Thyroid gland (tissue), 4 donors: ENCODE measurements at places on chromosomes 13 and 19.

- DNase-seq = no peak
Measured at GRCh38 chr13:82800391-82800790, 1081.9 kb downstream of the SLITRK1 start.

DNA sequence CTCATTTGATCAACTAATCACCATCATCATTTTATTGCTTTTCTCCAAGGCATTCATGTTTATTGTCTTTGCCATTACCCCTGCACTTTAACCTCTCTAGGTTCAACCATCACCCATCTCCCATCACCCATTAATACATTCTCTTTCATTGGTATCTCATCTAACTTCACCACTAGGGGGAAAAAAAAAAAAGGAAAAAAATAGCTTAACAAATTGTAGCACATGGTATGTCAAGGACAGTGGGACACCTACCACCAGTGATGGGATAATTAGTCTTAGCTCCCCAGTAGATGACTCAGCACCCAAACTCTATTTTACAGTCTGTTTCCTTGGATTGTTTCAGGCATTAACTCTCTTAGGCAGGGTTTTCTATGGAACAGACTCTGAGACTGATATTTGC lies 1770.2 kb upstream of the MIR17HG start:
- DNase-seq = no peak

GRCh38 chr13:93744033-93744432 lies 517.4 kb downstream of the GPC6 start:
- no peak for DNase-seq

DNA sequence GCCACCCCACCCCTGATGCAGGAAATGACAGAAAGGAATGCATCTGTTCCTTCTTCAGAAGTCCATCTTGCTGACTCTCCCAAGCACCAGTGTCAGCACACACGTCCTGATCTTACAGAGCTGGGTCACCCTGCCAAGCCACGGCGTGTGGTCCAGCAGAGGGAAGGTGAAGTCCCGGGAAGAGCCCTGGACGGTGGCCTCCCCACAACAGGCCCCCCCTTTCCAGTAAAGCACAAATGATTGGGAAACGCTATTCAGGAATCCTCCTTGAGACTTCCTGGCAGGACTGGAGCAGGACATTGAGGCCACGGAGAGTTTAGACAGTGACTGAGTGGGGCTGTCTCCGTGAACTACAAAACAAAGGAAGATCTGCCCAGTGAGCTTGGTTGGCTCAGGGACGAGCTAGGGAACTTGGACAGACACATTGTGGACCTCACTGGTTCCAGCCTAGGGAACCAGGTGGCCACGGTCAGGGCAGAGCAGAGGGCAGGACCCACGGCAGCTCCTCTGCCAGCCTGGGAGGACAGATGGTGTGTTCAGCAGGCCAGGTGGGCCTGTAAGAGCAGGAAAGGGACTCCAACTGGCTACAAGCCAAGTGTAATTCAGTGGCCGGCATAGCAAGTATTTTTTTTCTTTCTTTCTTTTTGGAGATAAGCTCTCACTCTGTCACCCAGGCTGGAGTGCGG lies 41.7 kb downstream of the ELL start:
- peak; percentile 46 for DNase-seq

- DNase-seq = no peak
Measured at GRCh38 chr19:2345076-2345475, 15.0 kb upstream of the TMPRSS9 start.

GRCh38 chr13:30151388-30151787 lies 156.0 kb downstream of the KATNAL1 start:
- no peak for DNase-seq

DNA sequence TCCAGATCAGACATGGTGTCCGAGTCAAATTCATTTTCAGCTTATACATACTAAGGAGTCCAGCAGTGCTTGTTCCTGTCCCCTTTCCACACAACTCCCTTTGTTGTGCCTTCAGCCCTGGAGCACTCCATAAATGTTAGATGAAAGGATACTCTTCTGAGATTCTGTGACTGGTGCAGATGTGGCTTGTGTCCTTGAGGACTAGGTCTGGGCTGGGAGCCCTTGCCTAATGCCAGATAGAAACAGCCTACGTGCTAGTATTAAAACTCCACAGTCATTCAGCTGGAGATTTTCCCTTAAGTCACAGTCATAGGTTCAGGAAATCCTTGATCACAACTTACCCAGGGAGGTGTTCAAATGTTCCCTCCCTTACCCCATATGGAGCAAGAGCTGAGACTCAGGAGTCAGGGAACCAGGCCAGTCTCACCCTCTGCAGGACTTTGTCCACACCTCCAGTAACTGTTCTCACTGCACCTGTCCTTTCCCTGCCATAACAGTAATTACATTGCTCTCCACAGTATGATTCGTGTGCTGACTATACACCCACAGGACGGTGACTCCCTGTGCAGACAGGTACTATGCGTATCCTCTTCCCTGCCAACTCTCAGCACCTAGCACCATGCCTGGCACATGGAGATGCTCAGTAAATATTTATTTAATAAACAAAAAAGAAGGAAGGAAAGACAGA lies 15.5 kb upstream of the SERPINE3 start:
- no peak for DNase-seq

- DNase-seq = no peak
Measured at GRCh38 chr13:108496362-108497210, 132.8 kb upstream of the MYO16 start.

- DNase-seq = no peak
Measured at GRCh38 chr19:11020982-11021759, 60.3 kb downstream of the SMARCA4 start.

GRCh38 chr19:13420780-13421179 lies 85.5 kb downstream of the CACNA1A start:
- DNase-seq = no peak

GRCh38 chr19:3365093-3365835 lies 1.1 kb upstream of the NFIC start:
- DNase-seq = no peak

GRCh38 chr19:7109678-7110289 lies 40.3 kb downstream of the ZNF557 start:
- DNase-seq = no peak

DNA sequence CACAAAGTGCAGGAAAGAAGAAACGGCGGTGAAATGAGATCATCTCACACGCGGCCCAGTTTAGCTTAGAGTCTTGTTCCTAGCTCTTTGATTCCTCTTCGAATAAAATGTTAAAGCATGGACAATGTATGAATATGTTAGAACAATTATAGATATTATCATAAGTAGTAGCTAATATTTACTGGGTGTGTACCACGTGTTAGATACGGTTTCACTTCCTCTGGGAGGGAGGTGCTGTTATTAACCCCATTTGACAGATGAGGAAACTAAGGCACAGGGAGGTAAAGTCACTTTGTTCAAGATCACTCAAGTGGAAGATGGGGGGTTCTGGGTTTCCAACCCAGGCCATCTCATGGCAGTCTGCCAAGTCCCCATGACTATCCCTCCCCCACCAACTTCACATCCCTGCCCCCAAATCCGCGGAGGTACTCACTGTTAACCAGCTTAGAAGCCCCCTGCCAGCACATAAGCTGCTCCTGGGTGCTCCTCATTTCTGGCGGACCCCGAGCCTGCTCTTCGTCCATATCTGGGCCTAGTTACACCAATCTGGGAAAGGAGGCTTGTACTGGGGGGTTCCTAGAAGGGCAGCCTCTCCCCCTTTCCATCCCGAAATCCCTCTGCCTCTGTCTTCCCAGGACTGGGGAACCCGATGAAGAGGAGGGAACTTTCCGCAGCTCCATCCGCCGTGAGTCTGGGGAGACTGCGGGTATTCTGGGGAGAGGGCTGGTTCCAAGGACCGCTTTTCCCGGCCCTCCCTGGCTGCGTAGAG lies 1.0 kb upstream of the FXYD7 start:
- no peak for DNase-seq

GRCh38 chr13:41960211-41960636 lies 685 bp downstream of the VWA8 start:
- peak; percentile 22 for DNase-seq

- no peak for DNase-seq
Measured at GRCh38 chr19:36773223-36773579, 594 bp upstream of the ZNF850 start.

DNA sequence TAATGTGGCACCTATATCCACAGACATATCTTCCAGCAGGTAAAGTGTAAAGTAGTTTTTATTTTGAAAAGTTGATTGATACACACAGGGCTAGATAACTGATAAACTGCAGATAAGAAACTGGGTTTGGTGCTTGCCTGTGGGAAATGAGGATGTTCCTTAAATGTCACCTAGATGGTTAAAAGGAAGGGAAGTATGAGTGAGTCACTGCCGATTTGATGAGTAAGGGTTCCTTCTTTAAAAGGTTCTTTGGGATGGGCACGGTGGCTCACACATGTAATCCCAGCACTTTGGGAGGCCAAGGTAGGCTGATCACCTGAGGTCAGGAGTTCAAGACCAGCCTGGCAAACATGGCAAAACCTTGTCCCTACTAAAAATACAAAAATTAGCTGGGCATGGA lies 73.8 kb upstream of the FRY start:
- no peak for DNase-seq

GRCh38 chr19:48739404-48740163 lies 826 bp downstream of the RASIP1 start:
- DNase-seq = no peak

- DNase-seq = no peak
Measured at GRCh38 chr19:11860721-11861120, 12.2 kb downstream of the ZNF439 start.

GRCh38 chr19:11227195-11227886 lies 12.1 kb upstream of the ANGPTL8 start:
- DNase-seq = no peak

DNA sequence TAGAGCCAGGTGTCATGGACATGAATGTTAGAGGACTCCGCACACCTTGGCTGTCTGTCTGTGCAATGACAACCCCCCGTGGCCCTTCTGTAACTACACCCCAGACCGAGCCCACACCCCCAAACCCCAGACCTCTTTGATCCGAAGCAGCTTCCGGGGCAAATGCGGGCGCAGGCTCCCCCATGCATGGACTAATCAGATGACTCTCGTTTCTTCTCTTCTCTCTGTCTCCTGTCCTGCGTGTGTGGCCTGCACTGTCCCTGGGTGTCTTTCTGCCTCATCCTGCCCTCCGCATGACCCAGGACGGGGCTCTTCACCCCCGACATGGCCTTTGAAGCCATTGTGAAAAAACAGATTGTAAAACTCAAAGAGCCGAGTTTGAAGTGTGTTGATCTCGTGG lies 38.9 kb downstream of the TMED1 start:
- DNase-seq = no peak

DNA sequence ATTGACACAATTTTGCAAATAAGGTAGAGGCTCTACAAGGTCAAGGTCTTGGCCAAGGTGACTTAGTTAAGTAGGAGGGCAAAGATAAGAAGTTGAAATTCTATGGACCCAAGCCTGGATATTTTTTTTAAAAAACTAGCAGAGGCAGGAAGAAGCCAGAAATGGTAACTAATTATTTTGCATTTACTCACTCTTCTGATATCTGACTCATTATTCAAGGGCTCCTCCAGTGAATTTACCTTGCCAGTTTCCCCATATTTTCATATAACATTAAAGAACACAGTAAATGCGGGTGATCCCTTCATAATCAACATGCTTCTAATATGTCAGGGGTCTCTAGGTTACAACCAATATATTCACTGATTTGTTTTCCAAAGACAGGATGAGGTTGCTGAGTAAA lies 246.1 kb downstream of the LMO7 start:
- DNase-seq = no peak

- DNase-seq = no peak
Measured at GRCh38 chr19:2331601-2332246, 3.2 kb downstream of the SPPL2B start.

- peak; percentile 9 for DNase-seq
Measured at GRCh38 chr19:1725100-1726064, 27.9 kb upstream of the ONECUT3 start.

DNA sequence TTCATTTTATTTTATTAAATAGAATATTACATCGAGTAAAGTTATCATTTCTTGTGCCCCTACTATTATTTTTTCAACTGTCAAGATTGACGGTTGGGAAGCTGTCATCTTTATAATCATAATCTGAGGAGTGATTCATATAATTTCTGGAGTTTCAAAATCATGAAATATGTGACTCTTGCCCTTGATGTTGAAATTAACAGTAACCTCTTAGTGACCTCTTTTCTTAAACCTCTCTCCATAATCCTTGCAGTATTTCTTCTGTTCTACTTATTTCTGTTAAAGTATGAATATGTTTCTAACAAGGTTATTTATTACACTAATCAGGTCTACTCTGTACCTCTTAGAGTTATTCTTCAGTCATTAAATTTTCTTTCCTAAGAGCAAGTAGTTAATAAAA lies 663.8 kb downstream of the LIG4 start:
- DNase-seq = no peak

GRCh38 chr13:104477261-104477660 lies 1411.0 kb upstream of the SLC10A2 start:
- DNase-seq = no peak

DNA sequence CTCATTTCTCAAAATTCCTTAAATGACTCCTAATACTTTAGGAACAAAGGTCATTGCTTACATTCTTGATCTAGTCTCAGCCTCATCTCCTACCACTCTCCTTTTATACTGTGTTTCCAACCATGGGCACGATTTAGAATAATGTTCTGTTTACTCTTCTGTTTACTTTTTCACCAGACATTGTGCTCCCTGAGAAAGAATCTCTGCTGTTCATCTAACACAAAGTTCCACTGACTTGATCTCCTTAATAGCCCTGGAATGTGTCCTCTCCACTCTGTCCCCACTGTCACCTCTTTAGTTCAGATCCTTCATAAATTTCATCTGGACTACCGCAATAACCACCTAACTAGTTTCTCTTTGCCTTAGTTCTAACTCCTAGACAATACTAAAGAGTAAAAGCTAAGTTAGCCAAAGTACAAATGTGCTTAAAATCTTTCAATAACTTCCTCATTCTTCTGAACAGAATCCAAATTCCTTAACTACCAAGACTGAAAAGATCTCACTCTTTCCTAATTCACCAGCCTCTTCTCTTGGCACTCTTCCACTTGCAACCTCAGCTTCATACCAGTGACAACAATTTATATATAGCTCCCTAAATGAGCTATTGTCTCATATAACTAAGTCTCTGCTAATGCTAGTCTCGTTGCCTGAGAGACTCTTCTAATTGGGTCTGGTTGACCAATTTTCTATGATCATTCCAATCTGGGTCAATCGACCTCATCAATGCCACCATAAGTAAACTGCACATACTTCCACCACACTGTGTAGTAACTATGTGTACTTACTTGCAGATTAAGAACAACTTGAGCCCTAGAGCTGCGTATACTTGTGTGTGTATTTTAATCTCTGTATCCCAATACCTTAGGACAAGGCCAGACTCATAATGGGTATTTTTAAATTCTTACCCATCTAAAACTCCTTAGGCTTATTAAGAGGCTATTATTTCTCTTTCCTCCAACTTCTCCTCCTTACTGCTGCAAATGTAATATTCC lies 179.9 kb downstream of the VWA8 start:
- DNase-seq = no peak

GRCh38 chr13:26475176-26476110 lies 82.0 kb upstream of the WASF3 start:
- DNase-seq = no peak

- DNase-seq = no peak
Measured at GRCh38 chr13:30163441-30163840, 143.9 kb downstream of the KATNAL1 start.
